ENCODE measurements at places on chromosomes 7 and 10.
A peak's percentile ranks its signal among the peaks of the same experiment; 100 is the strongest.

DNA sequence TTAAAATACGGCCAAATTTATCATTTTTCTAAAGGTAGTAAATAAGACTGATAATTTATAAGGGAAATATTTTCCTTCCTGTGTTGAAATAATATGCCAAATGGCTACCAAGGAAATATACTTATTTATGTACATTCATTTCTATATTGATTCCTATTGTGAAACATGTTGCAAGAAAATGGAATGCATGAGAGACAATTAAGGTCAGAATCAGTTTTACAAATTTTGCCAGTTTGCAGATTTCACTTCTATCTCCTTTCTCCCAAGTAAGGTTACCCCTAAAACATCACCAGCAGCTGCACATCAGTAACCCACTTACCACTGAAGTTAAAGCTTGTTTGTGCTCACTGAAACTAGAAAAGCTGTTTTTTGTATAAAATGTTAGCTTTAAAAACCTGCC is 19.2 kb upstream of the REEP3 start:
- no peak for DNase-seq

- DNase-seq, result no peak
Measured at GRCh38 chr7:55122263-55122662, 103.4 kb downstream of the EGFR start.

DNA sequence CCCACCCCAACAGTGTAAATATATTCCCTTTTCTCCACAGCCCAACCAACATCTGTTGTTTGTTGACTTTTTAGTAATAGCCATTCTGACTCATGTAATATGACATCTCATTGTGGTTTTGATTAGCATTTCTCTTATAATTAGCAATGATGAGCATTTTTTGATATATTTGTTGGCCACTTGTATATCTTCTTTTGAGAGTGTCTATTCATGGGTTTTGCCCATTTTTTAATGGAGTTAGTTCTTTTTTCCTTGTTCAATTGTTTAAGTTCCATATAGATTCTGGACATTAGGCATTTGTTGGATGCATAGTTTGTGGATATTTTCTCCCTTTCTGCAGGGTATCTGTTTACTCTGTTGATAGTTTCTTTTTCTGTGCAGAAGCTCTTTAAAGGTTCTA is 340.1 kb downstream of the NXPH1 start:
- no peak for DNase-seq

GRCh38 chr10:48833674-48834073 is 106.0 kb downstream of the LRRC18 start:
- no peak for DNase-seq

DNA sequence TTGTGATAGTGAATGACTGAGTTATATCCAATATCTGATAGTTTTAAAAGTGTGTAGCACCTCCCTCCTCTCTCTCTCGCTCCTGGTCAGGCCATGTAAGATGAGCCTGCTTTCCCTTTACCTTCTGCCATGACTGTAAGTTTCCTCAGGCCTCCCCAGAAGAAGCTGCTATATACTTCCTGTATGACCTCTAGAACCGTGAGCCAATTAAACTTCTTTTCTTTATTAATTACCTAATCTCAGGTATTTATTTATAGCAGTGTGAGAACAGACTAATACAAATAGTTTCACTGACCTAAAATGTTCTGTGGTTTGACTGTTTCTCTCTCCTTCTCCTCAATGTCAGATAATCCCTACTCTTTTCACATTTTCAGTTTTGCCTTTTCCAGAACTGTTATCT is 321.3 kb upstream of the MBL2 start:
- DNase-seq, result no peak

GRCh38 chr7:84191261-84191660 is 3.3 kb downstream of the SEMA3A start:
- DNase-seq, result no peak

GRCh38 chr10:69772933-69773704 is 28.6 kb upstream of the COL13A1 start:
- DNase-seq, result no peak

DNA sequence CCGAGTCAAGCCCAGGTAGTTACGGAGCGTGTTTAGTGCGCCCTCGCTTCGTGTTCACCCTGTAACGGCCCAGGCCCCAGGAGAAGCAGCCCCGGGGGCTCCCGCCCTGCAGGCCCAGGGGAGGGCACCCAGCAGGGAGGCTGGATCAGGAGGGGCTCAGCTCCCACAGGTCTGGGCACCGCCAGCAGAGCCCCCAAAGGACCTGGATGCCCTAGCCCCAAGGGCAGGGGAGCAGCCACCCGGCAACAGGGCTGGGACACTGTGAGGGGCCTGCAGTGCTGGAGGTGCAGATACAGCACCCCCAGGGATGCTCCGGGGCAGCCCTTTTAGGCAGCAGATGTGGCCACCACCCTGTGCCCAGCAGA is 35.2 kb downstream of the PWWP2B start:
- no peak for DNase-seq

DNA sequence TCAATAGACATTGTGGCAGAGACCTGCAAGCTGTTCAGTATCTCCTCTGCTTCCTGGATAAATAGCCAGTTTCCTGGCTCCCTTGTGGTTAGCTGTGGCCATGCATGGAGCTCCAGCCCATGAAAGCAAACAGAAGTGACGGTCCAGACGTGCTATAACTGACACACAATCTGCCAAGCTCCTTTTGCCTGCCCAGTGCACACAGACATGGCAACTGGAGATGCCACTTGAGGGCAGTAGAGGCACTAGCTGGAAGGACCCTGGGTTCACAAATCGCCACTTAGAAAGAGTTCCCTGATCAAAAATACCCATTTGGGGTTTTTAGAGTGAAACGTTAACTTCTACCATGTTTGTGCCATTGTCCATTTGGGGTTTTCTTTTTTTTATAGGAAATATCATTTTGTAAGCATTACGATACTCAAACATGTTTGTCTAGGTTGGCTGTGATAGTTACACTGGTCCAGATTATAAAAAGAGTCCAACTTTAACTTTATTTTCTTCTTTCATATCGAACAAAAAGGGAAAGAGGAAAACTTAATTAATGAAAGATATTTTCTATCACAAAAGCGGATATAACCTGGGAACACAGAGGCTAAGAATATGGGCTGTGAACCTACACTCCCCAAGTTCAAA is 31.3 kb downstream of the KIN start:
- peak; percentile 41 for DNase-seq
